Ureter (tissue), 1 donor: ENCODE measurements at places on chromosomes 7 and 10. TPM values are rescaled to one million over a fixed set of nuclear protein-coding genes. Genes with fewer than 3 reads are reported as not detected.

BMPER gene
- 6.8 TPM for total RNA-seq

CALCR gene
- total RNA-seq = 0.16 TPM

SPDYE5 gene
- 0.39 TPM for total RNA-seq

DNA sequence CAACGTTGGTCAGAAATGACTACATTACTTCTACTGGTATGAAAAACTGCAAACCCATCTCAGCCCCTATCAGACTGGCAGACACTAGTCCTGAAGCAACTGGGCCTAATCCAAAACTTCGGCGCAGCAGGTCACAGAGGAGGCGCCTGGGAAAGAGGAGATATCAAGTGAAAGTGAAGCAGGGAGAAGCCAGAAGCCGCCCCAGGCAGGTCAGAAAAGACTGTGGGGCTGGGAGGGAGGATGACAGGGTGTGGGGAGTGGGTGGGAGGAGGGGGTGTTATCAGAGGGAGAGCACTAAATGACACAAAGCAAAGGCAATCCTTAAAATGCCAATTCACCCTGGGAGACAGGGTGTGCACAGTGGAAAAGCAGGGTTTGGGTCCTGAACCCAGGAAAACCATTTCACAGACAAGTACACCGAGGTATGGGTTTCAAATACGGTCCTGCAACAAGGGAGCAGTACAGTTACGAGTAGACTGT, 731 bp downstream of the CHCHD3 start:
- DNase-seq = no peak

GRCh38 chr7:142345811-142346210, 88.0 kb upstream of the PRSS58 start:
- no peak for DNase-seq

- DNase-seq = no peak
Observed at GRCh38 chr7:37220664-37221063, 228.0 kb downstream of the ELMO1 start.

GRCh38 chr10:82691211-82691610, 816.2 kb downstream of the NRG3 start:
- no peak for DNase-seq

GIMAP2 gene
- total RNA-seq = 11.5 TPM

- no peak for DNase-seq
Observed at GRCh38 chr7:137932881-137933269, 69.0 kb downstream of the CREB3L2 start.

GRCh38 chr7:114940220-114940619, 18.3 kb downstream of the MDFIC start:
- no peak for DNase-seq
